Melanocyte of skin (primary cell): ENCODE measurements at places on chromosomes 5 and 9. TPM values are rescaled to one million over a fixed set of nuclear protein-coding genes. Genes with fewer than 3 reads are reported as not detected.

GPR151 gene
- not detected in 2 replicates for total RNA-seq

GPSM1 gene
- total RNA-seq = 23.8 and 24.6 TPM in 2 replicates

RMRP gene
- total RNA-seq = 124,492 and 336,493 TPM in 2 replicates

RGS14 gene
- 7.3 and 17.9 TPM in 2 replicates for total RNA-seq

FAM153A gene
- not detected in 2 replicates for total RNA-seq

NUTM2F gene
- total RNA-seq = not detected in 2 replicates

LECT2 gene
- not detected in 2 replicates for total RNA-seq

IL9 gene
- total RNA-seq = not detected in 2 replicates

ALDH7A1 gene
- 23.7 and 37.8 TPM in 2 replicates for total RNA-seq

COL27A1 gene
- total RNA-seq = 9.0 and 15.0 TPM in 2 replicates

CBY3 gene
- 0.36 TPM in 1 of 2 replicates, not detected in the other for total RNA-seq

CCL21 gene
- not detected in 2 replicates for total RNA-seq

CPLANE1 gene
- total RNA-seq = 17.6 and 28.1 TPM in 2 replicates

RNF20 gene
- total RNA-seq = 19.3 and 32.0 TPM in 2 replicates

PCDHA1 gene
- total RNA-seq = under 0.01 TPM in 1 of 2 replicates, not detected in the other

FCN2 gene
- not detected in 2 replicates for total RNA-seq

C7 gene
- not detected in 2 replicates for total RNA-seq

BSPRY gene
- 0.34 and 0.36 TPM in 2 replicates for total RNA-seq

GABBR2 gene
- 1.00 and 2.8 TPM in 2 replicates for total RNA-seq

FKBP15 gene
- total RNA-seq = 38.3 and 50.3 TPM in 2 replicates

CNTFR gene
- 0.34 TPM in 1 of 2 replicates, not detected in the other for total RNA-seq

FAM78A gene
- 6.3 and 7.6 TPM in 2 replicates for total RNA-seq

BTNL8 gene
- not detected in 2 replicates for total RNA-seq

KIAA0825 gene
- total RNA-seq = 3.8 and 7.3 TPM in 2 replicates

MYMK gene
- total RNA-seq = not detected in 2 replicates

GCNT4 gene
- 3.3 and 3.8 TPM in 2 replicates for total RNA-seq

MARCOL gene
- not detected in 2 replicates for total RNA-seq

POLR3G gene
- 34.8 and 45.4 TPM in 2 replicates for total RNA-seq

OR2S2 gene
- not detected in 2 replicates for total RNA-seq

CCDC152 gene
- under 0.01 and 0.15 TPM in 2 replicates for total RNA-seq

FER gene
- 36.8 and 73.4 TPM in 2 replicates for total RNA-seq

RAPGEF1 gene
- total RNA-seq = 64.0 and 85.3 TPM in 2 replicates

TRPM3 gene
- 0.33 and 0.46 TPM in 2 replicates for total RNA-seq

HAVCR2 gene
- total RNA-seq = under 0.01 TPM in 1 of 2 replicates, not detected in the other

GPR150 gene
- 0.34 and 0.73 TPM in 2 replicates for total RNA-seq

ISL1 gene
- not detected in 2 replicates for total RNA-seq

ZCCHC7 gene
- 7.9 and 16.4 TPM in 2 replicates for total RNA-seq

SAXO1 gene
- total RNA-seq = under 0.01 TPM in 1 of 2 replicates, not detected in the other

SPINK4 gene
- not detected in 2 replicates for total RNA-seq

NOL8 gene
- 31.3 and 47.0 TPM in 2 replicates for total RNA-seq

SPZ1 gene
- total RNA-seq = not detected in 2 replicates

PCDHGB1 gene
- 0.33 and 0.77 TPM in 2 replicates for total RNA-seq

SPDL1 gene
- 14.5 and 15.5 TPM in 2 replicates for total RNA-seq

RPL35 gene
- 2,263 and 2,712 TPM in 2 replicates for total RNA-seq

F2RL2 gene
- under 0.01 TPM in 1 of 2 replicates, not detected in the other for total RNA-seq

ZNF366 gene
- total RNA-seq = 0.36 and 0.69 TPM in 2 replicates

ELOVL7 gene
- 0.34 and 1.1 TPM in 2 replicates for total RNA-seq
